ENCODE measurements at places on chromosomes 6 and 20.
A peak's percentile ranks its signal among the peaks of the same experiment; 100 is the strongest.

- no peak for DNase-seq
Measured at GRCh38 chr20:59002874-59003399, 4.1 kb downstream of the CTSZ start.

- DNase-seq: no peak
Measured at GRCh38 chr6:167678102-167679101, 148.3 kb upstream of the AFDN start.

DNA sequence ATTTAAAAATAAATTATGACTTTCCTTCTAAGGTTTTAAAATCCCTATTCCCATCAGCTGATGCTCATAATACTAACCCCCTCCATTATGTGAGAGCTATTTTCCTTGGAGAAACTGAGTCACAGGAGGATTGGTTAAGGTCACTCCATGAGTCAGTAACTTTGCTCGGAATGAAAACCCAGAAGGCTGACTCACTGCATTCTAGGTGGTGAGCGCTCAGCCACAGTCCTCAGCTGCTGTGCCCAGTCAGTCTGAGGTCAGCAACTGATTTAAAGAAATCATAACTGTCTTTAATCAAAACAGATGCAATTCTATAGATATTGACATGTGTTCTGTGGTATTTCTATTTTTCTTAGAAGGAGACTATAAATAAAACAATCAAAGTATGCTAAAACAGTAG, 359.2 kb downstream of the GJA1 start:
- DNase-seq: peak; percentile 17

- DNase-seq: no peak
Measured at GRCh38 chr6:7154341-7155139, 46.8 kb downstream of the RREB1 start.

DNA sequence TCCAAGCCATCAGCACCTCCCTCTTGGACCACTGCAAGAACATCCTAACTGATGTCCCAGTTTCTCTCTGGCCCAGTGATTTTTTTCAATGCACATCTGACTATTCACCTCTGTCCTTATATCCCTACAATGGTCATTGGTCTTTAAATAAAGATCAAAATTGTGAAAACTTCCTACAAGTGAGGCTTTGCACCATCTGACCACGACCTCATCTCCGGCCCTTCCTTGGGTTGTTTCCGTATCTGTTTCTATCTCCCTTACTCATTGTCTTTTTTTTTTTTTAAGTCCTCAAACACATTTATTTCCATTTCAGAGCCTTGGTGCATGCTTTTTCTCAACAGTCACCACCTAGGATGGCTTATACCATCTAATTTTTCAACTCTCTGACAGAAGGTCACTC, 88.1 kb downstream of the IPCEF1 start:
- DNase-seq: no peak

DNA sequence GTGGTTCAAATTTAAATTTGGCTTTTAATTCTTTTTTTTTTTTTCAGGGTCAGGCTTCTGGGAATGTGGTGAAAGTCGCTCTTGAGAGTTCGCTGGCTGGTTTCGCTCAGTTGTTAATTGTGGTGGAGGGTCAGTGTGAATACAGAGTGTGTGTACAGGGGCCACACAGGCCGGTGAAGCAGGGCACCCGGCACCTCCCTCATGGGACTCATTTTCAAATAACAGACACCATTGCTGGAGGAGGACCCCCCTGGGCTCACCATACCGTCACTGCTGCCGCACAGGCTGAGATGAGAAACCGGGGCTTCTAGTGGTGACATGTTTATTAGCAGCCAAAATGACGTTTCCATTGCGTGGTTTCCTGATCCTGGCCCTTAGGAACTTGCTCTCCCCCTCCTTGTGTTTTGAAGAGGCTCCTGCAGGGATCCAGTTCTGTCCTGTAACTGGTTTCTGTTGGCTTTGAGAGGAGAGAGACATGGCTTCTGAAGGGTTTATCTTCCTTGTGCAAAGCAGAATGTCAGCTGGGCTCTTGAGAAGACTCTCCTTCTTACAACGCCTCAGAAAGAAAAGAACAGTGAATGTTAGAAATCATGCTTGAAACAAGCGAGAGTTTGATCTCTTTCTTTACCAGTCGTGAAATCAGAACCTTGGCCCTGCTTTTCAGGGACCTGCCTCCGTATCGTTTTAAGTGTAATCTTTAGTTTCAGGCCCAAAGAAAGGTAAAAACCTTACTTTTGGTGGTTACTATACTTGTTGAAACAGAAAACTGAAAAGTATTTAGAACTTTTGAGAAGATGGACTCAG, 37.8 kb downstream of the DUSP22 start:
- DNase-seq: no peak

DNA sequence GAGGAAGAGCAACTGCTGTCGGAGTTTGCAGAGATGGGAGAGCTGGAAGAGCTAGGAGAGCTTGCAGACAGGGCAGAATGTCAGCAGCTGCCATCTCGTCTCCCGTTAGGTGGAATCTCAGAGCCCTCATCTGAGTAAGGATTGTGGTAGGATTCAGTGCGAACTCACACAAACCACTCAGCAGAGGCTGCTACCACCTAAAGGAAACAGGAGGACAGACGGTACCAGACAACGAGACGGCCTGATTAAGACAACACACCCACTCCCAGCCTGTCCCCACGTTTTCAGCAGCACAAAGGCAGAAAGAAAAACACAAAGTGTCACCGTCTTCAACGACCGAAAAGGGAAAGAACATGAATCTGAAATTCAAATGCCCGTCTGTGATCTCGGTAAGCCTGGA, 4.1 kb downstream of the LEMD2 start:
- no peak for DNase-seq

DNA sequence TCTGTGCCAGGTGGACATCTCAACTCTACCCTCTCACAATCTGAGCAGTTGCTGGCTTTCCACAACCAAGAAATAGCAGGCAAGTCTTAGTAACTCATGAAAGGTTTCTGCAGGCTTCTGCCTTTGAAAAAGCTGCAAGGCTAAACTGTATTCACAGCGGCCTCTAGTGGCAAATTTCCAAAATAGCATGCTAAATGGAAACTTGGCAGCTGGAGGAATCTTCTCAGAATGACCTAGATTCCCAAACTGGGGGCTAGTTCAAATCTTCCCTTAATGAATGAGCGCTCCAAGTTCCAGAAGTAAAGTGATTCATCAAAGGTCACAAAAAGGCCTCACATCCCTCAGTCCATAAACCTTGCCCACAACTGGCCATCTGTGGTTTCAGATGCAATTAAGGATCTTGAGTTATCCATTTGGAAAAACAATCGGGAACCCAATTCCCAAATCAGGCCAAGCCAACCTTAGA, 11.9 kb upstream of the CPNE5 start:
- peak; percentile 86 for DNase-seq

GRCh38 chr6:47174502-47175023, 132.4 kb upstream of the ADGRF1 start:
- no peak for DNase-seq

DNA sequence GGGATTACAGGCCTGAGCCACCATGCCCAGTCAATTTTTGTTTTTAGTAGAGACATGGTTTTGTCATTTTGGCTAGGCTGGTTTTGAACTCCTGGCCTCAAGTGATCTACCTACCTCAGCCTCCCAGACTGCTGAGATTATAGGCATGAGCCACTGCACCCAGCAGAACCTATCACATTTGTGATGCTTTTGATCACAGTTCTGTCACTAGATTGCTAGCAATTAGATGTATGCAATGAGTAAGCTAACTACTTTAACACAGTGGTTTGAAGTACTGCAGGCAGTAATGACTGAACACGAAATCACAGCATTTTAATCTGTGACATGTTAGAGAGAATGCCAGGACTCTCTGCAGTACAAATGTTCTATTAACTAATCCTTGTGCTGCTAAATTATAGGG, 19.6 kb upstream of the SAMHD1 start:
- DNase-seq: no peak

- DNase-seq: no peak
Measured at GRCh38 chr6:87907521-87907920, 140.1 kb upstream of the SPACA1 start.

- DNase-seq: peak; percentile 78
Measured at GRCh38 chr20:31661625-31662371, 24.1 kb downstream of the COX4I2 start.

DNA sequence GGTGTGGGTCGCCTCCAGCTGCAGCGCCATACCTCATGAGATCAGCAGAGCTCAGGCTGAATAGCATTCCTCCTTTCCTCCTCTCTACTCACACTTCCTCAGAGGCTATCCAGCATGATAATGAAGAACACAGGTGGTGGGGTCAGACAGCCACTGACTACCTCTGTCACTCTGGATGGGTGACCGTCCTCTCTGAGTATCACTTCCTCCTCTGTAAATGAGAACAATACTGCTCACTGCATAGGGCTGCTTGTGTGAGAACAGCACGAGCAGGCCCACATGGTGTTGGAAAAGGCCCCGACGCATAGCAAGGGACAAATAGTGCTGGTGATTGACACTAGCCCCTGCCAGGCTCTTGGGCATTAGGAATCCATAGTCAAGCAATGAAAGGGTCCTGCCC, 239.1 kb downstream of the PRKN start:
- DNase-seq: no peak

- no peak for DNase-seq
Measured at GRCh38 chr6:45554591-45554990, 176.9 kb upstream of the SUPT3H start.

- no peak for DNase-seq
Measured at GRCh38 chr6:129710450-129711270, 683 bp upstream of the ARHGAP18 start.

- DNase-seq: no peak
Measured at GRCh38 chr6:43313813-43314212, 5.2 kb upstream of the CRIP3 start.

- DNase-seq: peak; percentile 47
Measured at GRCh38 chr6:118281291-118281690, 266.8 kb upstream of the PLN start.

GRCh38 chr6:129929433-129929832, 68.3 kb upstream of the TMEM244 start:
- DNase-seq: peak; percentile 44

GRCh38 chr6:122996794-122997505, 915 bp downstream of the CLVS2 start:
- DNase-seq: no peak

DNA sequence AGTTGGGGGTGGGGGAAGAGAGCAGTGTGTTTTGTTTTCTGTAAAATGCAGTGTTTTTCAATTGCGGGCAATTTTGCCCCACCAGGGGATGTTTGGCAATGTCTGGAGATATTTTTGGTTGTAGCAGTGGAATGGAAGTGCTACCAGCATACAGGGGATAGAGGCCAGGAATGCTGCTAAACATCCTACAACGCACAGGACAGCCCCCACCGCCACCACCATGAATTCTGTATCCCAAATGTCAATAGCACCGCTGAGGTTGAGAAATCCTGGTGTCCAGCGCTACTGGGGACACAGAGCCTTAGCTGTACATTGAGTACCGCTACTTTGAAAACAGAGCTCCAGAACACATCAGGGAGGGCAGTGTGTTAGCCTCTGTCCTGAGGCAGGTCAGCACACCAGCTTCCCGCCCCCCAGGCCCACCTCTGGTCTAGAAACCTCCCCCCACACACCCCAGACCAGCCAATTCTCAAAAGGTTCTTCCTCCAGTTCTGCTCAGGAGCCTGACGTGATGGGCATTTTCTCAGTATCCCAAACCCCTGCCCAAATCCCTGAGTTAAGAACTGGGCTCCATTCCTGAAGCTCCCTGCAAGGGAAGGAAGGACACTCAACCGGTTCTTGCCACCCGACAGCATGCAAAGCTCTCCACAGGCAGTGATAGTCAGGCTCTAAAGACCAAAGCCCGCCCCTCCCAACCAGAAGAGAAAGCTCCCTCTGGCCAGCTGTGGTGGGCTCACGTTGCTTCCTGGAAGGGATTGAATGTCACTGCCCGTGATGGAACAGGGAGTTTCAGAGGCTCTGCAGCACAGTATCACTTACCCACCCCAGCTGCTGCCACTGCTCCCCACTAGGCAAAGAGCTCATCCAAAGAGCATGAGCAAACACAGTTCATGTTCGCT, 321.5 kb upstream of the JARID2 start:
- no peak for DNase-seq

DNA sequence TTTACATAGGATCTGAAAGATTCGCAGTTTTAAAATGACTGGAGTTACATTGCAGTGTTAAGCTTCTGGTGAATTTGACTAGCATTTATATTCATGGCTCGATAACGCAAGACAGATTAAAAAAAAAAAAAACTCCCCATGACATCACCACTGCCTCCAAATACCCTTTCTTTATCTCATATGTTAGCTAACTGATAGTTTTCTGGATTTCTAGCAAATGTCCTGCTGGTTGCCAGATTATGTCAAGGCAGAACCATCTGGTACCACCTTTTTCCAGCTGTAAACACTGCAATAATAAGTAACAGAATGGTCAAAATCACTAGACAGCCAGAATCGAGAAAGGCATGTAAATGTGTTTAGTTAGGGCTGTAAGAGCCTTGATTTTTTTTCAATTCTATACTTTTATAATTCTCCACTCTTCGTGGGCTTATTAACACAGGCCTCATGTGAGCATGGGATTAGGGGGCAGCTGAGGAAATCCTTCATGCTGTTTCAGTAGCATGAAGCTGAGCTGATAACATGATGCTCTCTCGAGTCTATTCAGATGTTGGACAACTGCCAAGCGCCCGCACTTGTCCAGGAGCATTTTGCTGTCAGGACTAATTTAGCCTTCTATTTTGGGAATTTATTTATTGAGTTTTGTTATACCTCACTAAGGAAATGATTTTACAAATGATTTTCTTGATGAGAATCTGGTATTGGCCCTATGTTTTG, 166.0 kb upstream of the SCGN start:
- no peak for DNase-seq

DNA sequence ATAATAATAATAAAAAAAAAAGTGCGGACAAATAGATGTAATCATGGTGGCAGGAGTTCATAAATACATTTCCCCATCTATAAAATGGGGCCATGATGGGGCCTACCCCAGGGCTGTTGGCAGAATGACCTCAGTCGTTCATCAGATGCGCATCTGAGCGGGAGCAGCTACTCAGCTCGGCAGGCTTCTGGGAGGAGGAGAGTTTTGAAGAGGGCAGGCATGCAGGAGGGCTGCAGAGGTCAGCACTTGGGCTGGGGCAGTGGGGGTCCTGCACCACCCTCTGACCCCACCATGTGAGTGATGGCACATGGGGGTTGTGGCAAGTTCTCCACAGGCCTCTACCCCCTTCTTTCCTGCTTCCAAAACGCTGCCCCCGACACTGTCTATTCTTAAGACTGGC, 373.5 kb downstream of the ZFAND3 start:
- DNase-seq: no peak

All from COLO829 (cell line).